ELR (cell line): ENCODE measurements at places on chromosomes 3 and 15.

DNA sequence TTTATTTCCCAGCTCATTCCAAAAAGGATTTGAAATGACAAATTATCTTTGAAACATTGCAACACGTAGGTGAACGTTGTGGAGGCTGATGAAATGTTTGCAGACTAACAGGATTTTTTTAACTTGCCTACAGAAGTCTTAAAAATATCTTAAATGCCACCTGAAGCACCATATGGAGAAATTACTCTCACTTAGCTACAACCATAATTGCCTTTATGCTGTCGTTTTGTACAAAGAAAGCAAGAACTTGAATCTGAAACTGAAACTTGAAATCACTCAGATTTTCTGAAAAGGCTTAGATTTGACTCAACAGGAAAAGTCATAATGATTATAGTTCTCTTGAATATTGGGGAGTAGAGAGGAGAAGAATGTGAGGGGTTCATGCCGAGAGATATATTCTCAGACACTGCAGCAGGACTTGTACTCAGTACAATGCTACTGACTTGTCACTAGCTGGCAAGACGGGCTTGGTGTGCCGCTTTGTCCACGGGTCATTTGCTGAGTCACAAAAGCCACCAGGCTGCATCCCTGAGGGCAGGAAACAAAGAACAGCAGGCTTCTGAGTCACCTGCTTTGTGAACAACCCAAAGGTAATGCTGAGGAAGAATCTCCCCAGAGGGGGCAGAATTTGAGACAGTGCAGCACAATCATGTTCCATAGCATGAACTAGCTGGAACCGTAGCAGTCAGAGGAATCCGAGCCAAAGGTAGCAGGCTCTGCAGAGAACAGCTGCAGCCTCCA lies 7.1 kb upstream of the FMN1 start:
- DNase-seq, result peak; percentile 88

GRCh38 chr15:88089024-88089620 lies 167.4 kb downstream of the NTRK3 start:
- DNase-seq, result peak; percentile 17

DNA sequence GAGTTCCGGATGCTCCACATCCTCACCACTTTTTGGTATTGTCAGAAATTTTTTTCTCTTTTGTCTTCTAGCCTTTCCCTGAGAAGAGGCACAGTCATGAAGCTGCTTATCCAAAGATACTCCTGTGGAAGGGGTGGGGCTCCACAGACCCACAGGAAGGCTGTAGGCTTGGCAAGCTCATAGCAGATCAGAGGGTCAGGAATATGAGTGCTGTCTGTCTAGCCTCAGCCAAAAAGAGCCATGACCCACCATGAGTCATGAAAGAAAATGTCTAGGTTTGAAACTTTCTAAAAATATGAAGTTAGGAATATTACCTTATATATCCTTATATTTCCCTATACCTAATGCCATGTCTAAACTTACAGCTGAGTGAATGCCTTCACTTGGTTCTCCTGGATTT lies 118.2 kb upstream of the THBS1 start:
- DNase-seq, result peak; percentile 39

DNA sequence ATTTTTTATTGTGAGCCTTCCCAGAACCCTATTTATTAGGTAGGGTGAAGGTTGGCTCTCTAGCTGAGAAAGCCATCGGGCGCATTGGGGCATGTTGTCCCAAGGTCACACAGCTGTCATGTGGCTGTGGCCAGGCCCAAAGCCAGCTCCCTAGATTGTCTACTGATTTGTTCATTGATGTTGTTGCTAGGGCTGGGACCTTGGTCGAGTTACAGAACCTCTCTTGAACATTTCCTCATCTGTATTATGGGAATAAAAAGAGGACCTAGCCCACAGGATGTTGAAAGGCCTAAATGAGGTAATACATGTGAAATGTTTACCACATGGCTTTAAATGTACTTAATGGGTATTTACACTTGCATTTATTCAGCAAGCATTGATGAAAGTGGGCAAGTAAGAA lies 252.5 kb downstream of the SUCLG2 start:
- no peak for DNase-seq

DNA sequence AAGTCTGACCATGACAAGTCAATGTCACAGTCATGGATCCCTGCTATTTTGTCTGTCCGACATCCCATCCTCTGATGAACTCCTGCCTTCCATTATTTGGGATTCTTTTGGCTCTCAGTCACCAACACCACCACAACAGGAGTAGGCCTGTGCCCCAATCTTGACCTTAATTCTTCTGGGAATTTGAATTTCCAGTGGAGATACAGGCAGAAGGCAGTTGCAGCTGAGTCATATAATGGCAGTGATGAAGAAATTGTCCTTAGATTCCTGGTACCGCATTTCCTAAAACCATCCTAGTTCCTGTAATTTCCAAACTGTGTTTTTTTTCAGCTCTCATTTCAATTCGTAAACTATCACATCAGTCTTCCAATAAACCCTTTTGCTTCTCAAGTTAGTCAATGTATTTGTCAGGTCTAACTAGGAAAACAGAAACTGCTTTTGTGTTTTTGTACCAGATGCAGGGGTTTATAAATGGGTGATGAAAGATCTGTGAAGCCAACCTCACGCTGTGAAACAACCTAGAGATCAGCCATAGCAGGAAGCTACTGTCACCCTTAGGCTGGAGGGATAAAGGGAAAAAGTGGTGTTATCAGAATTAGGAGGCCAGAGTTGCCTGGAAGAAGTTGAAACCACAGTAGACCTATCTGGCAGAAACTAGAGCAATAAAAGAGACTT lies 126.3 kb upstream of the TMEM108 start:
- no peak for DNase-seq

- DNase-seq, result no peak
Measured at GRCh38 chr3:177804646-177805045, 607.4 kb upstream of the TBL1XR1 start.

GRCh38 chr3:80350771-80351170 lies 583.0 kb upstream of the ROBO1 start:
- no peak for DNase-seq

GRCh38 chr15:68403161-68403941 lies 28.6 kb downstream of the ITGA11 start:
- no peak for DNase-seq

DNA sequence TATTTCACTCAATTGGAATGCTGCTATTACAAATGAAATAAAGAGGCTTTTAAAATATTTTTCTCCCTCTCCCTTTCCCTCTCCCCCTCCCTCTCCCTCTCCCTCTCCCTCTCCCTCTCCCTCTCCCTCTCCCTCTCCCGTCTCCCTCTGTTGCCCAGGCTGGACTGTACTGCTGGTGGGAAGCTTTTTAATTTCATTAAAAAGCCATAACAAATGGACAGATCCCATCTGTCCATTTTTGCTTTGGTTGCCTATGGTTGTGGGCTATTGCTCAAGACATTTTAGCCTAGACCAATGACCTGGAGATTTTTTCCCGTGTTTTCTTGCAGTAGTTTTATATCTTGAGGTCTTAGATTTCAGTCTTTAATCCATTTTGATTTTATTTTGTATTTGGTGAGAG lies 107.2 kb upstream of the LRRC3B start:
- DNase-seq, result no peak

GRCh38 chr3:32202496-32202895 lies 36.0 kb upstream of the CMTM8 start:
- no peak for DNase-seq

GRCh38 chr3:53161820-53162671 lies 1.0 kb downstream of the PRKCD start:
- peak; percentile 50 for DNase-seq

DNA sequence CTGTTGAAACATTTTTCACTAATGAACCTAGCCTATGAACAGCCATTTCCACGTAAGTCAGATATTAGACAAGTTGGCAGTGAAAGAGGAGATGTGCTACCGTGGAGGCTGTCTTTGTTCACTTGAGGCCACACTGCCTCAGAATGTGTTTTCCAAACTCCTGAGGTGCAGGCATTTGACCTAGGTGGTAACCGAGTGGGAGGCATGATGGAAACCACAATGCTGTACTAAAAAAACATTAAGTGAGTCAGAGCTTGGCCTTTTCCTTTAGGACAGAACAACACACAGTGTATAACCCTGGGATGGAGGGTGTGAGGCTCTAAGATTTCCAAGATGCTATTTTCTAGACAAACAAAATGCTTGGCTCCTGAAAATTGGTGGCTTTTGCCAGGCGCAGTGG lies 406.3 kb downstream of the SOX2 start:
- no peak for DNase-seq

DNA sequence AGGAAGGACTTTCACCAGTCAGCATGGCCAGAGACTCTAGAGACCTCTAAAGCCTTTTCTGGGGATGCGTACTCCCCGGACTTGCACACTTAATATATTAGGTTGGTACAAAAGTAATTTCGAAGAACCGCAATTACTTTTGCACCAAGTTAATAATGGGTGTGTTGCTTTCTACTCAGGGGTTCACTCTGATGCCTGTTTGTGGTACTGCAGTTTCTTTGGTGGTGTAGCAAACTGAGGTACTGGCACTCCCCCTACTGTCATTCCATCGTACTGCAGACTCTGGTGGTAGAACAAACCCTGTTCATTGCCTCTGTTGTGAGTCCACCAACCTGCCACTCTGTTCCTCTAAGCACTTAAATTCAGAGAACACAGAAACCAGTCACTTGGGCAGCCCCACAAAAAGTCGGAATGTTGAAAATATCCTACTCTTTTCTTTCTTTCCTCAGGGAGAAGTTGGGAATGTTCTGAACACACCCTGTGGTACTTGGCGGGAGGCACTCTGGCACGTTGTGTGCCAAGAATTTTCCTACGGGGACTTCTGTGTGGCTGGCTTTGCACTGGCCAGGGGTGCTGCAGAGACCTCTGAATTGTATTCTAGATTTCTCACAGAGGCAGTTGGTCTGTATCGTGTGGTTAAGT lies 46.3 kb downstream of the GABRG3 start:
- DNase-seq, result peak; percentile 41

GRCh38 chr3:31819441-31819840 lies 161.6 kb downstream of the OSBPL10 start:
- no peak for DNase-seq

GRCh38 chr3:177426106-177426877 lies 229.0 kb upstream of the TBL1XR1 start:
- no peak for DNase-seq

- DNase-seq, result no peak
Measured at GRCh38 chr15:40785814-40786213, 16.0 kb downstream of the C15orf62 start.

GRCh38 chr15:67085237-67085817 lies 19.9 kb downstream of the SMAD3 start:
- peak; percentile 57 for DNase-seq

DNA sequence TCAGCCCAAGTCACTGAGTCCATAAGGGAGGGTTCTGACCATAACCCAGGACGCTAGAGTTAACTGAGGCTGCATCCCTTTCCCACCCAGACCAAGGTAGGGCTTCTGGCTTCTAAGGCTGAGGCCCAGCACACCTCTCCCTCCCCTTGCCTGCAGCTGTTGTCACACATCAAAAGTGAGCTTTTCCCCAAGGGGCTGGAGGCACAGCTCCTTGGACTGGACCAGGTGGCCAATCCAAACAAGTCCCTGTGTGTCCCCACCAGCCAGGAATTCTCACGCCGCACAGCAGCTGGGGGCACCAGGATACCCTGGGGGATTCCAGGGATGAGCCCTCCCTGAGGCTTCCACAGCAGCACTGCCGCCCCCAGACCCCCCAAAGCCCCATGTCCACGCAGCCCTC lies 22.3 kb upstream of the ISLR2 start:
- DNase-seq, result no peak

GRCh38 chr15:52255008-52255407 lies 40.6 kb downstream of the MYO5C start:
- peak; percentile 79 for DNase-seq

- DNase-seq, result no peak
Measured at GRCh38 chr15:83588441-83588840, 65.5 kb upstream of the ADAMTSL3 start.

GRCh38 chr15:100229181-100230163 lies 112.3 kb downstream of the ADAMTS17 start:
- no peak for DNase-seq

- DNase-seq, result peak; percentile 47
Measured at GRCh38 chr3:5187920-5188418, 462 bp downstream of the EDEM1 start.

GRCh38 chr3:114550165-114550564 lies 256.3 kb downstream of the TIGIT start:
- peak; percentile 65 for DNase-seq

GRCh38 chr15:47819158-47819557 lies 101.9 kb downstream of the SEMA6D start:
- no peak for DNase-seq

DNA sequence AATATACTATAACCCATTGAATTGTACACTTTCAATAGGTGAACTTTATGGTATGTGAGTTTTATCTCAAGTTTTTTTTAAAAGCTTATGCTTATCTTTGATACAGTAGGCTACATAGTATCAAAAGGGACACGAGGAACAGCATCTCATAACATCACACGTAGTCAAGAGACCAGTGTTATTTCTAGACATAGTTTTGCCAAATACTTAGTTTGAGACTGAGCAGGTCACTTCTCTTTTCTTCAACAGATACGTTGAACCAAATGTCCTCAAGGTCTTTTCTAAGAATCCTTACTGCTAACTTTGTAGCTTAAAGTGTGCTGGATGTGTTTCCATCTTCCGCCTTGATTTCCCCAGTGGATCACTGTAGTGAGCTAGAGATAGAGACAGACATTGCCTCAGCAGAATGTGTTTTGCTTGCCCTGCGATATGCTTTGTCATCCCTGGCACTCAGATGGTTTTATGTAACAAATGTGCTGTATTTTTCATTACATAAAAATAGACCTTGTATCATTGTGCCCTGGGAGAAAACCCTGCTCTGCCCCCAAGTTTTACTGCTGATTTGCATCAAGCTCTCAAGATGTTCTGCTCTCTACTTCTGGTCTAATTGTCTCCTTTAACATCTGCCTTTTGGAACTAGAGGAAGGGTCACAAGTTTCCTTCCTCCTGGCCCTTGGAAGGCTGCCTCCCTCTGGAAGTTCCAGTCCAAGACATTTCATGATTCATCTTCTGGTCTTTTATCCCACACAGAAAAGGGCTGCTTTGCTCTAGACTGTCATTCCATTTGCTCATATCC lies 426.4 kb upstream of the RGMA start:
- DNase-seq, result no peak

- DNase-seq, result no peak
Measured at GRCh38 chr3:80035021-80035420, 267.2 kb upstream of the ROBO1 start.

DNA sequence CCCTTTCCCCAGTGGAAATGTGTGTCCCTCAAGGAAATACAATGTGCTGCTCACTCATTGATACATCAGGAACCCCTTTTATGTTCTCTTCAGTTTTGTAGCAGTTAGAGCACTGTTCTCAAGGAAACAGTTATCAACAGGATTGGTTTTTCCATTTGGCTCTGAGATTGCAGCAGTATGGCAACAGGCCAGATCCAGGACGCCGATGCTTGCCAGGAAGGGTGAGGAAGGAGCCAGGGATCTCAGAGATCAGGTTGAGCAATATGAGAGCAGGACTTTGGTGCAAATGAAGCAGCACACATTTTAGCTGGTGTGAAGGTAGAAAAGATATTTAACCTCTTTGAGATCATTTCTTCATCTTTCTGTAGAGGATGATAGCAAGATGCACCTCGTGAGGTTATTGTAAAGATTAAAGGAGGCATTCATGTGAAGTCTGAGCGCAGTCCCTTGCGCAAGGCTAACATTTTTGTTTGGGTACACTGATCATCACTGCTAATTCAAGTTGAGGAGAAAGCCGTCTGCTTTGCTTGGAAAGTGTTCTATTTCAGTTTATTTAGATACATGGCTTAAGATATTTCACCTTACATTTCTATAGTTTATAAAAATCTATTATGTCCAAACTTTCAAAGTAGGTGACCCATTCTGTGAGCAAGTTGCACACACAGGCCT lies 68.5 kb downstream of the KCNH8 start:
- DNase-seq, result no peak
